8988T (cell line): ENCODE measurements at places on chromosomes 6 and 20.

DNA sequence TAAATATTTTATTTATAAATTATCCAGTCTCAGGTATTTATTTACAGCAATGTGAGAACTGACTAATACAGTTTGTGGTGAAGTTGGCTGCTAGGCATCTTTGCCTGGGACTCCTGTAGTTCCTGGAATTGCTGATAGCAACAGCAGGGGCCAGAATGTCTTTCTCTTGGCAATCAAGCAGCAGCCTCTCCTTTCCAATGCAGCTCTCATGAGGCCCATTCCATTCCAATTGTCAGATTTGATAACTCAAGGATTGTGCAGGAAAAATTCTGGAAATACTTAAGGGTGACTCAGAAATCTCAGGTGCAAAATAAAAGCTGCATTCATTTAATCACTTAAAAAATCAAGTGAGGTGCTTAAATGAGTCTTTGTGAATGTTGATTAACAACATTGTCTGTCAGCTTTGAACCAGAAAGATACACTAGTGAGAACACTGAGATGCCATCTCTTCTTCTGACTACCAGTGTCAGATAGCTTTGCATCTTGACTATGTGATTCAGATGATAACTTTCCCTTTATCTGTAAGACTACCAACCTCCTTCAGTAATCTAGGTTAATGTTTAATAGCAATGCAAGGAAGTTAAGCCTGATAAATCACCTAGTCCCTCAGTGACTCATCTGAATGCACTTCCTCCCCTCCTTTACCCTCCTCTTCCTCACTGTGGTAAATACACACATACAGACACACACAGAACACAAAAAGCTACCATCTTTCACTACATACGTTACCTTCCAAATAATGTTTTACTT is 32.1 kb upstream of the COL21A1 start:
- no peak for DNase-seq

DNA sequence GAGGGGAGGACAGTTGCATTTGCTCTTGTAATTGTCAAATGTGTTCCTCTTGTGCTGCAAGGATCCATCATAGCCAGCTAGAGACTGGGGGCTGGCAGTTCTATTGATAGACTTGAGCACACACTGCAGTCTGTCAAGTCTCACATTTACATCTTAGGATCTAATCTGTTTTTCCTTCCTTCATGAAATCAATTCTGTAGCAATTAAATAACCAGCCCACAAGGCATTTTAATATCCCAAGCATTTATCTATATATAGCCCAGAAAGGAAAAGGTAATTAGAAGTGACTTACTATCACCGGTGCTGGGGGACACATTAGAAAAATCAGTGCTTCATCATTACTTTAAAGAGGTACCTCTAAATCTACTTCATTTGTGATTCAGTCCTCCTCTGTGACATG is 143.0 kb upstream of the STXBP5 start:
- no peak for DNase-seq

- no peak for DNase-seq
Observed at GRCh38 chr6:54646951-54647664, 199.5 kb upstream of the FAM83B start.

- peak; percentile 84 for DNase-seq
Observed at GRCh38 chr20:50635676-50636600, 55.4 kb downstream of the RIPOR3 start.

- no peak for DNase-seq
Observed at GRCh38 chr20:5797843-5798462, 47.8 kb downstream of the SHLD1 start.

DNA sequence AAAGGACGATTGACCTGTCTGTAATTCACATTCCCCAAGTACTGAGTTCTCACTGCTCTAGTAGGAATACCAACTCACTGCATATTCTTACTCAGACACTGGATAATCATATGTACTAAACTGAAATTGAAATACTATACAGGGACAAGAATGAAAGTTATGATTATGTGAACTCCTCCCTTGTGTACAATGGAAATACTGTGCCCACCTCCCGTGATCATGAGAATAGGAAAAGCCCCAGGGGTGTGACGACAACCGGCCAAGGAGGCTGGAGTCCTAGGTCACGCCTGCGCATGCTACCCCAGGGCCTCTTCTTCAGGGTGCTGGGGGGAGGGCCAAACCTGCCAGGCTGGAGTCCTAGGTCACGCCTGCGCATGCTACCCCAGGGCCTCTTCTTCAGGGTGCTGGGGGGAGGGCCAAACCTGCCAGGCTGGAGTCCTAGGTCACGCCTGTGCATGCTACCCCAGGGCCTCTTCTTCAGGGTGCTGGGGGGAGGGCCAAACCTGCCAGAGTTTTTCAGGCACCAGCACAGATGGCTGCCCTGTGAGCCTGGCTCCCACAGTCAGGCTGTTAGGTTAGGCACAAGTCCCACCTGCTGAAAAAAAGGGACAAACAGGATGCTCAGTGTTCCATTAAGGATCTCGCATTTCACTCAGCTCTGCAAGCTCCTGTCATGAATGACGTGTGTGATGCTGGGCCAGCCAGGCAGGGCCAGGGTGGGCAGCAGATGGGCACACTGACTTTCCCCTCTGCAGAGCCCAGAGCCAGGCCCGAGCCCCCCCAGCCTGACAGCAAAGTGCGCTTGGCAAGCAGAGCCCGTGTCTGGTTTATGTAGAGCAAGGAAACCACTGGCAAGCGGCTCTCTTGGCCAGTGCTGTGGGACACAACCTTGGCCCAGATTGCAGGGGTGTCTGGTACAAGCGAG is 107.7 kb downstream of the FOXF2 start:
- no peak for DNase-seq

DNA sequence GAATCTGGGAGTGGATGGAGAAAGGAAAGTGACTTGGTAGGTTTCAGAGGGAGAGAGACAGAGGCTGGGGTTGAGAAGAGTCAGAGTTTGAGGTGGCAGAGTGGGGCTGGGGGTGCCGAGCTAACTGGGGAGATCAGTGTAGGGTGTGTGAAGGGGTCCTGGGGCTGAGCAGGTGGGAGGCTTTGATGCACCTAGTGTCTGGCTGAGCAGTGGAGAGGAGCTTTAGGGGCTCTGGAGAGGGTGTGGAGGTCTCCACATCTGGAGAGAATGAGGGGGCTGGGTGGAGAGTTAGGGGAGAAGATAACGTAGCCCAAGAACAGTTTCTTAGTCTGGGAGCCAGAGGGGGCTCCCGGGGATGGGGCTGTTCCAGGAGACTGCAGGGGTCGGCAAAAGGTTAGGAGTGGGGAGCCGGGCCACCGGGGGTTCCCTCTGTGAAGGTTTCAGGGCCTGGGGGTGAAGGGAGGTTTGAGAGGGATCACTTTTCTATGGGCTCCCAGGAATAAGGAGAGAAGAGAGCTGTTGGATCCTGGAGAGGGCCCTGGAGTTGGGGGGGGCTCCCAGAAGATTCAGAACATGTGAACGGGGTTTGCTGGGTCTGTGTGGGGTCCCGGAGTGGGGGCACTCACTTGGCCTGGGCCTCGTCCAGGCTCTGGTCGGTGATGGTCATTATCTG is 797 bp downstream of the PBX2 start:
- no peak for DNase-seq

DNA sequence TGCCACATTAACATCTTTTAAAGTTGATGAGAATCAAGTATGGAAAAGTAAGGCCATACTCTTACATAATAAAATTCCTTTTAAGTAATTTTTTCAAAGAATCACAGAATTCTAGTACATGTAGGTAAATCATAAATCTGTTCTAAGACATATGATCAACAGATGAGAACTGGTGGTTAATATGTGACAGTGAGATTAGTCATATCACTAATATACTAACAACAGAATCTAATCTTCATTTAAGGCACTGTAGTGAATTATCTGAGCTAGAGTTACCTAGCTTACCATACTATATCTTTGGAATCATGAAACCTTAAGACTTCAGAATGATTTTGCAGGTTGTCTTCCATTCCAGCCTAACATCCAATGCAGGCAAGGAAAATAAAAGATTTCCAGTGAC is 11.6 kb downstream of the PLN start:
- no peak for DNase-seq

DNA sequence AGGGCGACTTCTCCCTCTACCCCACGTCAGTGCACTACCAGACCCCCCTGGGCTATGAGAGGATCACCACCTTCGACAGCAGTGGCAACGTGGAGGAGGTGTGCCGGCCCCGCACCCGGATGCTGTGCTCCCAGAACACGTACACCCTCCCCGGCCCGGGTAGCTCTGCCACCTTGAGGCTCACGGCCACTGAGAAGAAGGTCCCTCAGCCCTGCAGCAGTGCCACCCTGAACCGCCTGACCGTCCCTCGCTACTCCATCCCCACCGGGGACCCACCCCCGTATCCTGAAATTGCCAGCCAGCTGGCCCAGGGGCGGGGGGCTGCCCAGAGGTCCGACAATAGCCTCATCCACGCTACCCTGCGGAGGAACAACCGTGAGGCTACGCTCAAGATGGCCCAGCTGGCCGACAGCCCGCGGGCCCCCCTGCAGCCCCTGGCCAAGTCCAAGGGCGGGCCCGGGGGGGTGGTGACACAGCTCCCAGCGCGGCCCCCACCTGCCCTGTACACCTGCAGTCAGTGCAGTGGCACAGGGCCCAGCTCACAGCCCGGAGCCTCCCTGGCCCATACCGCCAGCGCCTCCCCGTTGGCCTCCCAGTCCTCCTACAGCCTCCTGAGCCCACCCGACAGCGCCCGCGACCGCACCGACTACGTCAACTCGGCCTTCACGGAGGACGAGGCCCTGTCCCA is 57.5 kb upstream of the TMEM181 start:
- DNase-seq, result no peak

DNA sequence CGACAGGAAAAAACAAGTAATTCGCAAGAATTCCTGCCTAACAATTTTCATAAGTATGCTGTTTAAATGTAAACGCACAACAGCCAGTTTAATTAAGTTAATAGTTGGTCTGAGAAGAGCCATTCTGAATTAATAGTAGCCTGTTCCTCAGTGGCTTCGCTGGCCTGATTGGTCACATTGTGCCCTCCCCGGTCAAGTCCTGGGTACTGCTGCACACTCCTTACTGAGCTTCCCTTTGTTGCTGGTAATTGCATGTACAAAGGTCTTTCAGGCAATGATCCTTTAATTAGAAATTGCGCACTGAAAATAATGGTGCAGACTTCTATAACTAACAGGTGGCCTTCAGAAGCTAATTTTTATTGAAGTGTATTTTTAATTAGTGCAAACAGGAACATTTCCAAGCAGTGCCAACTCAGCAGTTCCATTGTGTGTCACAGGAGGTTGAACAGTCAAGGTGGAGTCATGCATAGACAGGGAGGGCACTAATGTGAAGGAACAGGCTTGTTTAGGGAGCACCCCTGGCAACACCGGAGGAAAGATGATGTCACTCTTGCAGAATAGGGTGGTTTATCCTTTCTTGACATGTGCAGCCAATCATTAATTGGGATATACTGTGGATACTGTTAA is 92.6 kb upstream of the SLC22A23 start:
- DNase-seq, result no peak

- DNase-seq, result no peak
Observed at GRCh38 chr6:81689580-81689979, 62.9 kb downstream of the TENT5A start.

DNA sequence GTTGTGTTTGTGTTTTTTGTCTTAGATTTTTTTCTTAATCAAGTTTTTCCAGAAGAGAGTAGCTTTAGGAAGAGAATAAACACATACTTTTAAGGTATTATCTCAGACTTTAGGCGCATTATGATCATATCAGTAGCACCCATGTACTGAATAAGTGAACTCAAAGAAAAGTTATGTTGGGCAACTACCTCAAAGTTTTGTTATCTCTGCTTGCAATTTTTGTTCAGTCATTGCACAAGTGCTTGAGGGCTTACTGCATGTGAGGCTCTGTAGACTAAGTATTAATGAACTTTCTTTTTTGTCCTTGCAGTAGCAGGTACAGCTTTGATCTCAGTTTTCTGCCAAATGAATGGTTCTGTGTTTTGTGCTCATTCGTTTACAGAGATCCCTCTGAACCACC is 189.0 kb downstream of the SLC16A10 start:
- no peak for DNase-seq

- DNase-seq, result no peak
Observed at GRCh38 chr6:101980924-101981323, 587.4 kb downstream of the GRIK2 start.

- DNase-seq, result peak; percentile 46
Observed at GRCh38 chr6:138289739-138290138, 71.4 kb upstream of the PBOV1 start.

DNA sequence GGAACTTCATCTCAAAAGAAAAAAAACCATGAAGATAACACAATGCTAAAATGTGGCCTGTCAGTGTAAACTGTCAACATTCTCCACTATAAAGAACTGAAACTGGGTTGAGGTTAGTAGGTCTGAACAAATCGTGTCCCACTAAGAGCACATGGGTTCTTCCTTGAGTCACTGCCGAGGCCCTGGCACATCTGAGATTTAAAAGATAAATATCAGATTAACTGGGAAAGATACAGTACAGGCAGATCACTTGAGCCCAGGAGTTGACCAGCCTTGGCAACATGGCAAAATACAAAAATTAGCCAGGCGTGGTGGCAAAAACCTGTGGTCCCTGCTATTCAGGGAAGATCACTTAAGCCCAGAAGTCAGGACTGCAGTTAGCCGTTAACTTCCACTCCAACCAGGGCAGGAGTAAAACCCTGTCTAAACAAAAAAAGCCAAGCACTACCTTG is 5.6 kb downstream of the EEF1A1 start:
- no peak for DNase-seq

- DNase-seq, result no peak
Observed at GRCh38 chr6:75755704-75756103, 6.7 kb downstream of the MYO6 start.

DNA sequence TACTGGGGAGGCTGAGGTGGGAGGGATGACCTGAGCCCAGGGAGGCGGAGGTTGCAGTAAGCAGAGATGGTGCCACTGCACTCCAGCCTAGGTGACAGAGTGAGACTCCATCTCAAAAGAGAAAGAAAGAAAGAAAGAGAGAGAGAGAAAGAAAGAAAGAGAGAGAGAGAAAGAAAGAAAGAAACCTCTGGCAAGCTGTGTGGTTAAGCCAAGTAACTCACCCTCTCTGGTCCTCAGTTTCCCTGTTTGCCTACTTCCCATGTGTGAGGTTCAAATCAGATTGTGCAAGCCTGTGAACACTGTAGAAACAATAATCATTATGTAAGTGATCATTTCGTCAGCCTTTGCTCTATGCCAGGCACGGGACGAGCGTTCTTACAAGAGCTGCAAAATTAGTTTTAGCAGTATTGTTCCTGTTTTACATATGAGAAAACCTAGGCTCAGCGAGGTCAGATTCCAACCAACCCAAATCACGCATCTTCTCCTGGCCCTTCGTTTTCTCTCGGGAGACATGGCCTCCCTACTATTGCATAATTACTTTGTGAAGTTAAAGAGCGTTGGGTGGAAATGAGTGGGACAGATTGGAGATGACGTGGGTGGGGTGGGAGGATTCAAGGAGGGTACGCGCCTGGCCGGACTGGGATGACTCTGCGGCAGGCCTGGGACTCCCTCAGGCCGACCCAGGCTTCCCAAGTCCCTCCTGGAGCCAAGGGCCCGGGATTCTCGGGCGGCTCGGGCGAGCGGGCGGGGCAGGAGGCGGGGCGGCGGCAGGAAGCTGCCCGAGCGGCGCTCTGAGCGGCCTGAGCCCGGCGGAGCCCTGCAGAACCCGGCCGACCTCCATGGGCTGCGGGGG is at the start of gene SNX21:
SNX21 (plus strand) TSS at position 770 of the 853 bp plus-strand sequence. CDS start 121 bp downstream, outside the sequence.
- peak; percentile 85 for DNase-seq
